Activated CD4-positive, CD25-positive, alpha-beta regulatory T cell treated with anti-CD3 and anti-CD28 coated beads, Interleukin-2, amount 50 U/mL, for 72 hours (primary cell): ENCODE measurements at places on chromosomes 1 and 21.

DNA sequence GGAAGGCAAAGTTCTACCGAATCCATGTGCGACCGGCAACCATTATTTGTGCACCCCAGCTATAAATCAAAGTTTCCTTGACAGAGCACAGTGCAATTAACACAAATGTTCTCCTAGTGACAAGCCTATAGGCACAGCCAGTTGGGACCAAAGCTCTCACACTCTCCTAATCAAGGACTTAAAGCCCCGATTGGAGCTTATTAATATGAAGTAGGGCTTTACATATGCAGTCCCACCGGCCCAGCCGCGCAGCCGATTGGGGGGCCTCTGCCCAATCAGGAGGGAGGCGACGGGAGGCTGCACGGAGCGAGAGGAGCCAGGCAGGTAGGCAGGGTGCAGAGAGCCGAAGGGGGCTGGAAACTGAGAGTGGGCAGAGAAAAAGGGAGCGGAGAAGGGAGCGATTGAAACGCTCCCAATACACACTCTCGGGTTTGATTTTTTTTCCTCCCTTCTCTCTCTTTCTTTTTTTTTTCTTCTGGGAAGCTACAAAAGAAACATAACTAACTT, at the start of gene ESRRG:
Gene ESRRG (minus strand): TSS at position 156 of the 507 bp plus-strand sequence. CDS start 130 bp downstream, at position 26.
- DNase-seq = no peak

DNA sequence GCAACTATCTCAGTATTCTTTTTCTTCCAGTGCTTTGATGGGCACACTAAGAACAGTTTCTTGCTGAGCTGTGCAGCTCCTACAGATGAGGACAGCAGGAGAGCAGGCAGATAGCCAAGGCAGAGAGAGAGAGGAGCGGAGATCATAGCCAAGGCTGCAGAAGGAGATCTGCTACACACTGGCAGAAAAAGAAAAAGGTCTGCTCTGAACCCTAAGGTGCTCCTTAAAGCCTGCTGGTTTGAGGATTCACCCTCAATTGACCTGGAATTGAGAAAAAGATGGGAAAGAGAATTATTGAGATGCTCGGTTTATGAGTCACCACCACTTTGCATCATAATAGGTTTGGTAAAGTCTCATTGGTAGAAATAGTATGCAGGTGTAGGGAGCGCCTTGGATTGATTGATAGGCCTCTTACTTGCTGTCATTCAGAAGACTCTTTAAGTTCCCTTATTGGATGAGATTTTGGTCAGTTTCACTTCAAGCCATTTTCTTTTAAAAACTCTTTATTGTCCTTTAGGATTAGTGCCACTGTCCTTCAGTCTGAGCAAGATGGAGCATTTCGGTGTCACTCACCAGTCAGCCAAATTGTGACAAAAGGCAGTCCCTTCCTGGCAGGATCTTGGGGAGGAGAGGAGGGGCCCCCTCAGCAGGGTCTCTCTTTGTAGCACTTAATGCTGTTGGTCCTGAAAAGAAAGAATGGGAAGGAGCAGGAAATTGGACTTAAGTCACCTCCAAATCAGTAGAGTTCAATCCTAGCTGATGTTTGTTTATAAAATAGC, 685.0 kb downstream of the ADGRL2 start:
- DNase-seq = no peak

- DNase-seq = no peak
These were observed at the start of gene GPR61 for GRCh38 chr1:109539676-109540075. Gene GPR61 (plus strand): TSS chr1:109539872. CDS start chr1:109543023, 3,151 bp downstream.

DNA sequence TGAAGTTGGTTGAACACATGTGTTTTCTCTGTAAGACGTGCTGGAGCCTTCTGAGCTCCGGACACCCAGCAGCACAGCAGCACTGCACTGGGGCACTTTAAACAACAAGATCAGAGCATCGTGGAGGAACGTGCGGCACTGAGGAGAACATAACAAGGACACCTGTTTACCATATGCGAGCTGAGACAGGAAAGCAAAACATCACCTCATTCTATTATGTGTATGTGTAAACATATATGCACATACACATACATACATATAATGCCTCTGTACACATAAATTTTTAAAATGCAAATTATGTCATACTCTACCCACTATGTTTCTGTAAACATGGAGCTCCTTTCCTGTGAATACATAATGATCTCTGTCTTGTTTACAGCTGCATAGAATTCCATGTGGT, 3.2 kb upstream of the KRTAP10-6 start:
- DNase-seq = no peak

- no peak for DNase-seq
These were observed 25.2 kb downstream of the RCAN1 start for GRCh38 chr21:34589511-34590282.

GRCh38 chr1:239792157-239792556, 299.5 kb upstream of the FMN2 start:
- no peak for DNase-seq

DNA sequence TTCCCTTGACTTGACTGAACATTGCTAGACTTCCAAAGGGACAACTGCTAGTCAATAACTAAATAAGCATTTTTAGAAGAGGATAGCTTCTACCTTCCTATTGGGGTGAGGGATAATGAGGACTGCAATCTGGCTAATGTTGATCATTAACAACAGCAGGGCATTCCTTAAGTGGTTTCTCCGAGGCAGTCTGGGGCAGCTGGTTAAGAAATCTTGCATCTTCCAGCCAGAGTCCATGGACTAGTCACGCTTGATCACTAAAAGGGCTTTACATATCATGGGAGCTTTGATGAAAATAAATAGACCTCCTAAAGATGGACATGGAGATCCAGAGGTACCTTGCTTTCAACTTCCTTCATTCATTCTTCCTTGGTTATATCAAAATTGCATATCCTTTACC, 329.4 kb upstream of the ESRRG start:
- no peak for DNase-seq

GRCh38 chr1:9705337-9706093, 54.0 kb downstream of the PIK3CD start:
- no peak for DNase-seq

DNA sequence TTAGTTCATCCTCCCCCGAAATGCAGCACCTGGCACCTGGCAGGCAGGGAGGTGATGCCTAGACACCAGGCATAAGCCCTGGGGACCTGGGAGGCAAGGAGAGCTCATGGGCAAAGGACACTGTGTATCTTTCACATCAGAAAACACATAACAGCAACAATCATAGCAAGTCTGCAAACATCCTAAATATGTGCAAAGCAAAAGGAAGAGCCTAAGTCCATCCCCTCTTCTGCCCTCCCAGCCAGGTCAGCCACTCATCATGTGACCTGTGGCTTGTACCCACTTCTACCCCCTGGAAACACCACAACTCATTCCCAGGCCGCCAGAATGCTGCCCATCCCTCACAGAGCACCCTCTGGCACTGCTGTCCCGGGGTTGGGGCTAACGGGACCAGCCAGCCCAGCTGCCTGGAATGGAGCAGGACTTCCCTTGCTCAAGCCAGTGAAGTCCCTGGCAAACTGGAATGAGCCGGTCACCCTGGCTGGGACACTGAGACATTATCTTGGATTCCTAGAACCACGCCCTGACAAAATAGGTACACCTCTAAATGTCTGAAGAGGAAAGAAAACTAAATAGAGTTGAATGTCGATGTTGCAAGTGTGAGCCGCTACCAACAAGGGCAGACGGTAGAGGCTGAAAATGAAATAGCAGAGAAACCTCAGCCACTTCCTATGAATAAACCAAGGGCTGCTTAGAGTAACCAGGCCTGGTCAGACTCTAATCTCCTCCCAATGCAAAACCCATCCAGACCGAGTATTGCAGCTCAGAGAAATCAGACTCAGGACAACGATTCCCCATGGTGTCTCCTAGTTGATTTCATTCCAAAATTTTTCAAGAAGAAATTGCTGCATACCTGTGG, 29.4 kb downstream of the TMPRSS2 start:
- DNase-seq = no peak

- DNase-seq = no peak
These were observed 6.7 kb upstream of the SH2D5 start for GRCh38 chr1:20739225-20739624.
